CD8-positive, alpha-beta memory T cell (primary cell): ENCODE measurements at places on chromosomes 5 and 9. TPM values are rescaled to one million over a fixed set of nuclear protein-coding genes. Genes with fewer than 3 reads are reported as not detected.

GRCh38 chr9:27847380-27847779 is 274.1 kb upstream of the C9orf72 start:
- DNase-seq = no peak

- DNase-seq = no peak
Measured at GRCh38 chr5:175889910-175890684, 18.7 kb downstream of the CPLX2 start.

DNA sequence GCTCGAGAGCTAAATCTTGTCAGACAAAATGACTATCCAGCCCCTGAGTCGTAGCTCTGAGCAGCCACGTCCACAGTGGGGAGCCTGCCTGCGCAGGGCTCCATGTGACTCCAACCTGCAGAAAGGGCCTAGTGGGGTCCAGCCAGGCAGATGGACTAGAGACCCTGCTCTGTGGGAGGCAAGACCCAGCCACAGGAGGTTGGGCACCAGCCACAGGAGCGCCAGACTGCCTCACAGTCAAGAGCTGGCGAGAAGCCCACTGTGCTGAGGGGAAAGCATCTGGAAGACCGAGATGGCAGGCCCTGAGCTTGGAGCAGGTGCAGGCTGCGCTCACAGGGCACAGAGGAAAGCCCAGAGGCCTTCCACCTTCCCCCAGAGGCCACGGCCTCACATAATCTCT is 61.4 kb downstream of the C5orf15 start:
- no peak for DNase-seq

DNA sequence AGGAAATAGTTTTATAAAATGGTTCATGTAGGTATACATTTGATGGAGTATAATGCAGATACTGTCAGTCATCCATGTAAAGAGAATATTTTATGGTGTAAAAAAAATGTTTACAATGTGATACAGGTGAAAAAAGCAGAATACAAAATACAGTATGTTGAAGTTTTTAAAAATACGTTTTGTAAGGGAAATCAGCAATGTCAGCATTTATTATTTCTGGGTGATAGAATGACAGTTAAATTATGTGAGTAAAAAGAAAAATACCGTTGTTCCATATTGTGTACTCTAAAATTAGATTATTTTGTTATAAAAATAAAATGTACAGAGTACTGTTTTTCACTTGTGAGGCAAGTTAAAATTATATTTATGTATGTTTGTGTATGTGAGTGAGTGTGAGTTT is 69.0 kb downstream of the UBE2R2 start:
- no peak for DNase-seq

DNA sequence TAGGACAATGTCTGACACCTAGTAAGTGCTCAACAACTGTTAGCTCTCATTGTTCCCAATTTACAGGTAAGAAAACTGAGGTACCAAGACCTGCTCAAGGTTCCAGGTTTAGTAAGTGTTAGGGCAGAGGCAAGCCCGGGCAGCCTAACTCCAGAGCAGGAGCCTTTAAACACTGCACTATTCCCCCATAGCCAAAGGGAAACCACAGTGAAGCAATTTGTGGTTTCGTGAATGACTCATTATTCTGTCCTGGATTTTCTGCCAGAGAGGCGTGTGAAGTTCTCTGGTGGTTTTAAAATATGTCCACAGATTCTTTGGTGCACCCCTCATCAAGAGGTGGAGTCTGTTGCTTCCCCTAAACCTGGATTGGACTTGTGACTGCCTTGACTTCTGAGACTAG is 1.0 kb upstream of the MCC start:
- DNase-seq = no peak

DNA sequence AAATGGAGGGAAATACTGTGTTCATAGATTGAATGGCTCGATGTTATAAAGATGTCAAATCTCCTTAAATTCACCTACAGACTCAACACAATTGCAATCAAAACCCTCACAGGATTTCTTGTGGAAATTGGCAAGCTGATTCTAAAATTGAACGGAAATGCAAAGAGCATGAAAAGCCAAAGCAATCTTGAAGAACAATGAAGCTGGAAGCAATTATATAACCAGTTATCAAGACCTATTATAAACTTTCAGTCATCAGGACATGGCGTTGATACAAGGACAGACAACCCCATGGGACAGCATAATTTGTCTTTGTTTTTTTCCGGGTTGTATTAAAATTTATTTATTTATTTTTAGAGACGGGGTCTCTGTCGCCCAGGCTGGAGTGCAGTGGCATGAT is 53.5 kb upstream of the OTULINL start:
- DNase-seq = no peak

- no peak for DNase-seq
Measured at GRCh38 chr5:128193665-128194390, 110.3 kb downstream of the SLC12A2 start.

The BTNL9 gene
- total RNA-seq = not detected

The AGXT2 gene
- not detected for total RNA-seq
